Stimulated activated CD4-positive, alpha-beta T cell treated with anti-CD3 and anti-CD28 coated beads, Interleukin-15, amount 100 ng/mL, for 1 hour (primary cell): ENCODE measurements at places on chromosomes 6 and 20.

DNA sequence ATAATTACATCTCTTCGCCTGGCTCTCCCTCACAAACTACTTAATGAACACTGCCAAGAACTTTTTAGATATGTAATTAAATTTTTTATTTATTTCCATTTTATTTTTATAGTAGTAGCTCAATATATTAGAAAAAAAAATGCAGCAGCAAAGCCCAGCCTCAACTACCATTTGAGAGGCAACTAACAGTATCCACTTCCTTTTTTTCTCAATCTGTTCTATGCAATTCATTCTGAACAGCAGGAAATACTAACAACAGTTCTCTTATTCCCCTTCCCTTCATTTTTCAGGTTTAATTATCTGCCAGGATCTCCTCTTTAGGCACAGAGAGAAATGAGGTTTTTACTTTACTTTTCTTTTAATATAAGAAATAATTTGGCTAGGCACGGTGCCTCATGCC lies 112.7 kb downstream of the ZNF217 start:
- DNase-seq, result no peak

- DNase-seq, result no peak
Measured at GRCh38 chr6:91860541-91861335, 1273.9 kb upstream of the MAP3K7 start.

DNA sequence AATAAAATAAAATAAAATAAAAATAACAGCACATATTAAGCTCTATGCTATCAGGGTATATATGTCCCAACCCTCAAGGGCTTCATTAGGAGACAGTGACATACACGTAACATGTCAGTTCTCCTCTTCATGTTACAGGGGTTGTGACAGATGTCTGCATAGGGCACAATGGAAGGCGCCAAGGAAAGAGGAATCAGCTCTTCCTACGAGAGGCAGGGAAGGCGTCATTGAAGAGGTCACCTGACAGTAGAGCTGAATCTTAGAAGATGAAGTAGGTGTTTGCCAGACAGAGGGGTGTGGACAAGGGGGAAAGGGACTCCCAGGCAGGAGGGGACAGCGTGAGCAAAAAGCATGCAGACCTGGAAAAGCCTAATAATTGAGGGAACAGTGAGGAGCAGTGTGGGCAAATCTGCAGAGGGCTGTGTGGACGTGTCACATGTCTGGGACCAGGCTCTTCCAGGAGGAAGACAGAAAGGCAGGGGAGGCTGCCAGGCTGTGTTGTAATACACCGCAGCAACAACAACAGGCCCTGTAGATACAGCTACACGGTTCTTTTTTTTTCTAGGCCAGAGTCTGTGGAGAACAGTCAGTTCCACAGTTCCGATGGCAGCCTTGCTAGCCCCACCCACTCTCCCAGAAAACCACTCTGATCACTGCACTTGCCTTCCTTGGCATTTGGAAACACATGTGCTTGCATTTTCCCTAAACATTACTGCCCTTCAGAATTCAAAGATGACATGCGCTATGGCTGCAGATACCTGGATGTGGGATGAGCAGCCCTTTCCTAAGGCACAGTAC lies 2.5 kb upstream of the FKBP5 start:
- no peak for DNase-seq

GRCh38 chr6:122438975-122439374 lies 32.6 kb downstream of the SERINC1 start:
- DNase-seq, result no peak

- no peak for DNase-seq
Measured at GRCh38 chr6:69280858-69281257, 516.0 kb downstream of the LMBRD1 start.

DNA sequence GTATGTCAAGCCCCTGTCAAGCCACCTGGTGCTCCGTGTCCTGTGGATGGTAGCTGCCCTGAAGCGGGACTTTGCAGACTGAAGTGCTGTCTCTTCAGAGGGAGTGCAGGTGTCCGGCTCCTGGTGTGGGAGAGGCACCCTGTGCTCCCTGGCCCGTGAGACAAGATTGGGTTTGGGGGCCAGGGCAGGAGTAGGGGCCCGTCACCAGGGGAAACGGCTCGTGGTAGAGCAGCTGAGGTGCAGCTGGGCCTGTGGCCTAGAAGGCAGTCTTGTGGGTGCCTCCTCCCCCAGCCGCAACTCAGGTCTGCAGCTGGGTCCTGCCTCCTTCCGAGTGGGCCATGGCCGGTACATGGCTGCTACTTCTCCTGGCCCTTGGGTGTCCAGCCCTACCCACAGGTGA lies at the start of gene PTCRA:
PTCRA (plus strand) TSS at position 322 of the 400 bp plus-strand sequence; CDS start at position 339, 17 bp downstream.
- no peak for DNase-seq

DNA sequence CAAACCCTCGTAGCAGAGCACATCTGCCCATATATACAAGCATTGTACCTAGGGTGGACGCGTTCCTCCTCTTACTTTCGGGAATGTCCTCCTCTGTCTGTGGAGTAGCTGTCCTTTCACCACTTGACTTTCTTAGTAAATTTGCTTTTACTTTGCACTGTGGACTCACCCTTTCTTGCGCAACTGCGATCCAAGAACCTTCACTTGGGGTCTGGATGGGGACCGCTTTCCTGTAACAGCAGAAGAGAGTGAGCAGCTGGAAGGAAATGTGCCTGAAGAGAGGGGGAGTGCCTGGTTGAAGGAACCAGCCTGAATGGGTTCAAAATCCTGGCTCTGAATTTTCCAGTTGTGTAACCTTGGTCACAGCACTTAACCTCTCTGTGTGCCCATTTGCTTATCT lies 40.1 kb upstream of the PMEPA1 start:
- no peak for DNase-seq

- no peak for DNase-seq
Measured at GRCh38 chr6:159594750-159595117, 98.3 kb downstream of the SOD2 start.

DNA sequence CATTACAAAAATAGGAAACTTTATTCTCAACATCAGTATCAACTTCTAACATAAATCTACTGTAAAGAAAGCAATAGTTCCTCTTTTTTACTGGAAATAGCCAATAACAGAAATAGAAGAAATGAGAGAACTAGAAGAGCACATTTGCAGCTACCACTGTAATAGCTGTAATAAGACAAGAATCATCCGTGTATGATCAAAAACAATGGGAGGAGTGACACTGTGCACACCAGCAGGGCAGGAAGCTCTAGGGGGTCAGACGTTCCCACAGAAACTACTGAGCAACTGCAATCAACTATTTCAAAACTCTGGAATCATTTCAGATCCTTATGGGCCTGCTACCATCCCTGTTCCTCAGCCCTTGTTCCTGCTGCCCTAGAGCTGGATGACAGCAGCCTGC lies 43.7 kb downstream of the NINL start:
- no peak for DNase-seq

DNA sequence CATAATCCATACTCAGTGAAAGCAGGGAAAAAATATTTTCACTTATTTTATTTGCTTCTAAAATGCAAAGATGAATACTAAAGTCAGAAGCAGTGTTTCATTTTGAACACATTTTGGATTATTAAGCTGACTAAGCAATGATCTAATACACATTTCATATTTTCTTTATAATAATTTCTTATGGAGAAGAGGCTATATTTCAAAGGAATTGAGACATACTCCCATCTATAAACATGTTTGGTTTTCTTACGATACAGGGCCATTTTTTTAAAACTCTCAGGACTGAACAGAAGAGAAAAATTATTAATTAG lies 26.9 kb upstream of the VAPB start:
- DNase-seq, result no peak

DNA sequence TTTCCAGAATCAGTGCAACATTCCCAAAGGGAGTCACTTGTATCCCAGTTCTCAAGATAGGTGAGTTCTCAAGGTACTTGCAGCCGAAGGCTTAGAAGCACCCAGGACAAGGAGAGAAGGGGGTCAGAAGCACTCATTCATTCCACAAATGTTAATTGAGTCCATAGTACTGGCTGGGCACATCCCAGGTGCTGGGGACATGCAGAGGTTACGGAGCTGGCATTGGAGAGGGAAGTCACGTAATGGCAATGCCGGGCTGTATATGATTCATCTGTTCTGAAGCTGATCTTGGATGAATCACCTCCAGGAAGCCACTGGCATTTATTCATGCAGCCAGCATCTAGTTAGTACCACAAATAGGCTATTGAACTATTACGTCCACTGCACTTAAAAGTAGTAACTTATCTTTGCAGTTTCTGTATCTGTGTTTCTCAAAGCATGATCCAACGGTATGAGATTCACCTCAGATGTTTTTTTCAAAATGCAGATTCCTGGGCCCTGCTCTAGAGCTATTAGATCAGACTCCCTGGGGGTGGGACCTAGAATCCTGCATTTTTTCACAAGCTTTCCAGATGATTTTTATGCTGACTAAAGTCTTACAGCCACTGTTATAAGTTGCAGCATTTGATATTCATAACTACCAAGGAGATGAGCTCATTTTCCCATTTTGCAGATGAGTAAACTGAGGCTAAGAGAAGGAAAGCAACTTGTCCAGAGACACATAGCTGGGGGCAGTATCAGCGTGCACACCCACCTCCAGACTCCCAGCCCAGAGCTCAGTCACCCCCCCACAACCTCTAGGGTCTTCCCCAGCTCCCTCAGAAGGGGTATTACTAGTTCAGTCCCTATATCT lies 44.1 kb upstream of the ID1 start:
- no peak for DNase-seq

DNA sequence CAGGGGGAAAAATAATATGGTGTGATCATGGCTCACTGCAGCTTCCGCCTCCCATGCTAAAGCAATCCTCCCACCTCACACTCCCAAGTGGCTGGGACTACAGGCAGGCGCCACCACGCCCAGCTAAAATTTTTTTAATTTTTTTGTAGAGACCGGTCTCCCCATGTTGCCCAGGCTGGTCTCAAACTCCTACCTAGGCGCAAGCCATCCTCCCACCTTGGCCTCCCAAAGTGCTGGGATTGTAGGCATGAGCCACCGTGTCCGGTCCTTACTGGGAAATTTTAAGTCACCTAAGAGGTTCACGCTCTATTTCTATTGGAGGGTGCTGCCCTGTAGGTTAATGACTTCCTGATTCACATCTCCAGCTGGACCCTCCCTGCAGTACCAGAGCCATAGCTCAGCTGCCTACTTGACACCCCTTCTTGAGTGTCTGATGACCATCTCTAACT lies 626 bp upstream of the CDK5RAP1 start:
- DNase-seq, result no peak

DNA sequence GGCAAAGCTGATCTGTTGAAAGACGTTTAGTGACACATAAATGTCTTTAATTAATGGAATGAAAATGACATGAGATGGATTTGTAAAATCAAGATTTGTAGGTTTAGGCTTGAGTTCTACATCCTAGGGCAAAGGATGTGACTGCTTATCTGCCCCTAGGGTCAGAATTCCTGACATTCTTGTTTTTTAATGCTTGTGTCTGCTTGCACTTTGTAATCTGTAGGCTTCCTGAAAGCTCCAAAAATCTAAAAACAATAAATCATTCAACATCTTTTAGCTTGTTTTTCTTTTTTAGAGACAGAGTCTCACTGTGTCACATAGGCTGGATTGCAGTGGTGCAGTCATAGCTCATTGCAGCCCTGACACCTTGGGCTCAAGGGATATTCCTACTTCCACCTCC lies 107.9 kb upstream of the MLIP start:
- no peak for DNase-seq

GRCh38 chr6:52507557-52508260 lies 69.2 kb downstream of the TRAM2 start:
- no peak for DNase-seq

GRCh38 chr6:34652263-34652662 lies 44.3 kb downstream of the ILRUN start:
- no peak for DNase-seq

GRCh38 chr6:99350573-99350972 lies 1.1 kb upstream of the FAXC start:
- no peak for DNase-seq

- DNase-seq, result no peak
Measured at GRCh38 chr6:107714104-107714503, 110.0 kb downstream of the SCML4 start.

DNA sequence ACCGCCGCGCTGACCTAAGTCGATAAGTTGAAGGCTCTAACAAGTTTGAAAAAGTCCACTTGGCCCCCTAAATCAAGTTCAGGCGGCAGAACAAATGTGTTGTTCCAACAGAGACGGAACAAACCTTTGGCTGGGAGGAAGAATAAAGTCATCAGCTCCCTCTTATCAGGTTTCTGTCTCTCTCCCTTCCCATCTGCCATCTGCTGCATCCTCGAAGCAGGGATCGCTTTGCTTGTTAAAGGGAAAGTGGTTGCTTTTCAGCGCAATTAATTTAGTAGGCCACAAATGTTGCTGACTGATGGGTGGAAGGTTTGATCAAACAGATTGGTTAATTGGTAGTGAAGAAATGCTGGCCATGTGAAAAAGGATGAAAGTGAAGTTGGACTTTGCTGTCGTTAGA lies 64.3 kb downstream of the CDH4 start:
- DNase-seq, result no peak

GRCh38 chr6:157455731-157456523 lies 74.9 kb downstream of the ZDHHC14 start:
- DNase-seq, result no peak

DNA sequence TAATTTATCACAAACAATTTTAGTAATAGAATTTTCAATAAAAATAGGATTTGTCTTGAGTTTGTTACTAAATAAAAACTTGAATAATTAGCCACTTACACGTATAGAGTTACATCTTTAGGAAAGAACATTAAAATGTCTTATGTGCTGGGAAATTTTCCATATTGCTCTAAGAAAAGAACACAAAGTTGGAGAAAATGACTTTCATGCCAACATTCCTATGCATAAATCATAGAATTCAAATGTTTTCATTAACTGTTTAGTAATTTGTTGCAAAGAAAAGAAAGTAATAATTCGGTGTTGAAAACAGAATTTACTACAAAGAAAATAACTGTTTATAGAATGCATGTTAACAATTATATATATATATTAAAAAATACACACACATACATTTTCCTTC lies 4.7 kb upstream of the TBC1D32 start:
- no peak for DNase-seq

DNA sequence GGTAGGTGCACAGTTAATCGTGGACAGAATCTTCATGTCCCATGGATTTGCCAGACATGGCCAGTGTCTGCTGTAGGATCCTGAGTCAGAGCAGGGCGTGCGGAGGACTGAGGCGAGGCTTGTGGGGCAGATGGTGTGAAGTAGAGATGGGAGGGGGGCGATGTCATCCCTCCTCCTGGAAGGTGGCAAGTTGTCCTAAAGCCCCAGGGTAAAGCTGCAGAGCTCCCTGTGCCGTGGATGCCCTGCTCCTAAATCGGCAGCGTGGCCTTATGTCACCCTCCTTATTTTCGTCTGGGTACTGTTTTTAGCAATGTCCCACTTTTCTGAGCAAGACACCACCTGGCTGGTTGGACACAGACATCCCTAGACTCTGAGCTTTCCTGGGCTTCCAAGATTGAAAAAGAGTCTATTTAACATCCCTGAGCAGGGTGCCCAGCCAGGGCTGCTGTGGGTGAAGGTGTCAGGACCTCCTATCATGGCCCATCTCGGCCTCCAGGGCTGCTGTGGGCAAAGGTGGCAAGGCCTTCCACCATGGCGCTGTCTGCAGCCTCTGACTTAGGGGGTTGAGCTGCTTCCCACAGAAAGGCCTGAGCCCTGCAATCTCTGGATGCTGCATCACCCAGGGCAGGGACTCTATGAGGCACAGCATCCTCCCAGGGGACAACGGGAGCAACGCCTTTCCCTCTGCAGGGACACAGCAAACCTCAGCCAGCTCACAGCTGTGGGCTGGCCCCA lies 145.4 kb downstream of the TTLL2 start:
- DNase-seq, result no peak

GRCh38 chr20:25230166-25230831 lies 17.6 kb upstream of the PYGB start:
- no peak for DNase-seq
